ENCODE measurements at places on chromosomes 7 and 10. TPM values are rescaled to one million over a fixed set of nuclear protein-coding genes. Genes with fewer than 3 reads are reported as not detected.

GRCh38 chr7:158549616-158550393, 37.8 kb downstream of the PTPRN2 start:
- DNase-seq = peak; percentile 53

The IQUB gene
- polyA plus RNA-seq = 8.0 TPM

DNA sequence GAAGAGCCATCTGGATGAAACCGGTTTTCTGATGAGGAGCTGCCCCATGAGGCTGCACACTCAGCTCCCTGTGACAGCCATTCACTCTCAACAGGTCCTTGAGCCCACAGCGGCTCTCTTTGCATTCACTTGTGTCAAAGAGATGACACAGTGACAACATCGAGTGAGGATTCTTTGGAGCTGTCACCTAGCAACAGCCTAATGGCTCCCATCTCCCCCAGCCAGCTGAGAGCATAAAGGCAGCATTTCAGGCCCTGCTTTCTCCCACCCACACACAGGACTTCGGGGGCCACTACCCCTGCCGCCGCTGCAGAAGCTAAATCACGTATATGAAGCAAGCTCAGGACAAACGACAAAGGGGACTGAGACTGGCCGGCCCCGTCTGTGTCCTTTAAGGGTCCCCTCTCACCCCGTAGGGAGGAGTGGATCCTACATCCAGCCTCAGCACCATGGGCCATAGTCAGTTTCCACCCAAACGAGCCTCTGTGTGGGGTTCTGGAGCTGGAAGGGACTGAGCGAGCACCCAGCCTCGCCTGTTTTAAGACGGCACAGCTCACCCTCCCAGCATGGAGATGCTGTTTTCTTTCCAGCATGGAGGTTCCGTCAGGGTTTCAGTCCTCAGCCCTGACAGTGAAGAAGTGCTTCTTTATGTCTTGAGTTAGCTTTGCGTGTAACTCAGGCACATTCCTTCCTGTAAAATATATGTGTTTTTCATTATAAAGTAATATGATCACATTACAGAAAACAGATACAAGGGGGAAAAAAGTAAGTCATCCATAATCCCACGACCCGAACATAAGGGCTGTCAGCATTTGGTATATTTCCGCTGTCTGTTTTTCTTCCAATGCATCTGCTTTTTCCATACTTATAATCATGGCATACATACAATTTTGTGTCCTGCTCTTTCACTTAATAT, 4.9 kb downstream of the CPA4 start:
- no peak for DNase-seq

The INA gene
- 0.53 TPM for polyA plus RNA-seq

GRCh38 chr10:4650582-4650981, 175.4 kb upstream of the AKR1E2 start:
- DNase-seq = no peak
